Chondrocyte (in vitro differentiated cells): ENCODE measurements at places on chromosomes 1 and 21. TPM values are rescaled to one million over a fixed set of nuclear protein-coding genes. Genes with fewer than 3 reads are reported as not detected.

DNA sequence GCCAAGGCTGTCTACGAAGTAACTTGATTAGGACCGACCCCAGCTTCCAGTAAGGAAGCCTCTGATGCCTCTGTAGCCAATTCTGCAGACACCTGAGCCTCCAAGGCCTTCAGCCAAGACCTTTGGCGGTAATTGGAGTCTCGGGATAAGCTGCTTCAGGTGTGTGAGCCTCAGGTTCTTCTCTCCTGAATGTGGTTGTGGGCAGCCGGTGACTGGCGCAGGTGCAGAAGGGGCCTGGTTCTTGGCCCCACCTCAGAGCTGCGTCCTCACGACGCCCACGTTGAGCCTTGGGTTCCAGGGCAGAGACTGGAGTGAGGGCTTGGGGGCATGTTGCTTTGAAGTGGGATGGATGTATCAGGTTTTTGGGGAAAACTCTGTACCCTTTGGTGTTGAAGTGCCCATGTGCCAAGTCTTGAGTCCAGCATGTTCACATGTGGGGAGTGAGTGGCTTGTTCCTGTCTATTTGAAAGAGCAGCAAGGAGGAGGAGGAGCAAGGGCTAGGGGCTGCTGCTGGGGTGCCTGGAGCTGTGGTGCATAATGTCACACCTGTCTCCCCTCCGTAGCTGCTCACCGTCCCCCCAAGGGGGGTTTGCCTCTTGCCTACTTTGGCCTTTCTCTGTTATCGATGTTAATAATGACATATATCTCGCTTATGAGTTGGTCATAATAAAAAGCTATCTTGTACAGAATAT lies 1.4 kb downstream of the PSEN2 start:
- DNase-seq: no peak

Gene PSMB4
- 229 to 257 TPM (median 236 TPM) in 3 replicates for total RNA-seq

DNA sequence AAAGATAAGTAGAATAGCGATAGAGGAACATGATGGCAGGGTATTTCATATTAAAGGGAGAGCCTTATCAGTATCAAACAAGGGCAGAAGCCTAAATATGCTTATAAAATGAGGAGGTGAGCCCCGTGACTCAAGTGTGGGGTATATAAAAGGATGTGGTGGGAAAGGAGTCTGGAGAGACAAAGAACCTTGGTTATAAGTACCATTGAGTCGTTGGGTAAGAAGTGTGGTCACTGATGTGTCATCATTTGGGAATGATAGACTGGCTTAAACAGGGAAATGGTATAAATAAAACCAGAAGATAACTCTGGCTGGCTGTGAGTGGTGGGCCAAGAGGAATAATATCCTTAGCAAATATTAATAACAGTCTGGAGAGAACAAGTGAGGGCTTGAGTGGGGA lies 10.9 kb upstream of the CD5L start:
- no peak for DNase-seq

GRCh38 chr21:38165466-38166172 lies 91.2 kb upstream of the KCNJ15 start:
- no peak for DNase-seq
